ENCODE measurements at places on chromosomes 11 and 22.
A peak's percentile ranks its signal among the peaks of the same experiment; 100 is the strongest.

DNA sequence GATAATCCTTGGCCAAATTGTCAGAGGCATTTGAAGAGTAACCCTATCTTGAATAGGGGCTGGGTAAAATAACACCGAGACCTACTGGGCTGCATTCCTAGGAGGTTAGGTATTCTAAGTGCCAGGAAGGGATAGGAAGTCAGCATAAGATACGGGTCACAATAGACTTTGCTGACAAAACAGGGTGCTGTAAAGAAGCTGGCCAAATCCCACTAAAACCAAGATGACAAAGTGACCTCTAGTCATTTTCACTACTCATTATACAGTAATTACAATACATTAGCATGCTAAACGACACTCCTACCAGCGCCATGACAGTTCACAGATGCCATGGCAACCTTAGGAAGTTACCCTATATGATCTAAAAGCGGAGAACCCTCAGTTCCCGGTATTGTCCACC lies 964 bp upstream of the REXO2 start:
- no peak for DNase-seq

- DNase-seq, result no peak
Measured at GRCh38 chr11:9573775-9574621, 528 bp downstream of the WEE1 start.

DNA sequence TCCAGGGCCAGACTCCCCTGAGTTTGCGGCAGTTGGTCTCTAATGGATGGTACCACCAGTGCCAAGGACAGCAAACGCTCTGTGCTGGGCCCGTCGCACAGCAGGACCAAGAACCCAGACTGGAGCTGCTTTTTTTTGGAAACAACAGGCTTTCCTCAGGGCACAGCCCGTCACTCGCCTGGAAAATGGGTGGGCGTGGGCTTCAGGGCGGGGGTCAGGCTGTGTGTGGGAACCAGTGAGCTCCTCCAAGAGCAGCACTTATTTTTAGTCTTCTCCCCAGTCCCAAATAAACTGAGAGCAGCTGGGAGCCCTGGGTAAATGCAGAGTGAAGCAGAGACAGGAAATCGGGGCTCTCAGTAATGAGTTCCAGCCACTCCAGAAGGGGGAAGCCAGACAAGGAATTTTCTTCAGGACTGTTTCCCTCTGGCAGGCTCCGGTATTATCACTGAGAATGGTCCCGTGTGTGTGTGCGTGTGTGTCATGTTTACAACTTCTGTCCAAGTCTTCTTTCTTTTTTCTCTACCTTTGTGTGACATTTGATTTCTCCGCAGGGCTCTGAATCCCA lies 63.0 kb downstream of the PPFIBP2 start:
- DNase-seq, result no peak

DNA sequence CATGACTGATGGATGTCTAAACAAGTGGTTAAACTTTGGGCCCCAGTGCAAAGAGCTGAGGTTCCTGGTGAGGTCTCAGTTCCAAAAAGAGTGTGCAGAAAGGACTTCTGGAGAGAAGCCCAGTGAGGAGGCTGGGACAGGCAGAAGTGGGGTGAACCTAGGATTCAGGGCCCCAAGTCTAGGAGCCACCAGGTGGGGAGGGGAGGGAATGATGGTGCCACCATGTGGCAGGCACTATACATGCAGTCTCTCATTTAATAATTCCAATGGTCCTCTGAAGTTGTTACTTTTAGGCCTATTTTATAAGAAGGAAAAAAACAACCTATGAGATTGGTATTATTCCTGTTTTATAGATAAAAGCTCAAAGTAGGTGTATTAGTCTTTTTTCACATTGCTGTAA lies 102.0 kb downstream of the INSC start:
- no peak for DNase-seq

- no peak for DNase-seq
Measured at GRCh38 chr11:46404476-46405017, 13.0 kb upstream of the CHRM4 start.

GRCh38 chr22:36294801-36295200 lies 41.9 kb downstream of the APOL1 start:
- no peak for DNase-seq

DNA sequence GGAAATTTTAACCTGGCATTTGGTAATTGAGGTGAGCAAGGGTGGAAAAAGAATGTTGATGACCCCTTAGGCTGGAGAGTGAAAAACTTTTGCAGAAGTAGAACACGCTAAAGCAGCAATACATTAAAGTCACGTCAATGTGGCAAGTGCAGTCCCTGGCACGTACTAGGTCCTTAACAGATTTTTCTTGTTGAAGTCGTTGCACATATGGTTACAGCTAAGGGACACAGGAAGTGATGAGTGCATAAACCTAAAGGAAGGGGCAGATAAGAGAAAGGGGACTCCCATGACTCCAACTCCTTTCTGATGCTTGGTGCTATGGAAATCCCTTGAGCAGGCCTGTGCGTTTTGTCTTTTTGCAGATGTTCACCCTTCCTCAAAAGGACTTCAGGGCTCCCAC lies 1.2 kb downstream of the ACCS start:
- no peak for DNase-seq

- DNase-seq, result no peak
Measured at GRCh38 chr11:120785576-120785975, 238.3 kb upstream of the TBCEL start.

DNA sequence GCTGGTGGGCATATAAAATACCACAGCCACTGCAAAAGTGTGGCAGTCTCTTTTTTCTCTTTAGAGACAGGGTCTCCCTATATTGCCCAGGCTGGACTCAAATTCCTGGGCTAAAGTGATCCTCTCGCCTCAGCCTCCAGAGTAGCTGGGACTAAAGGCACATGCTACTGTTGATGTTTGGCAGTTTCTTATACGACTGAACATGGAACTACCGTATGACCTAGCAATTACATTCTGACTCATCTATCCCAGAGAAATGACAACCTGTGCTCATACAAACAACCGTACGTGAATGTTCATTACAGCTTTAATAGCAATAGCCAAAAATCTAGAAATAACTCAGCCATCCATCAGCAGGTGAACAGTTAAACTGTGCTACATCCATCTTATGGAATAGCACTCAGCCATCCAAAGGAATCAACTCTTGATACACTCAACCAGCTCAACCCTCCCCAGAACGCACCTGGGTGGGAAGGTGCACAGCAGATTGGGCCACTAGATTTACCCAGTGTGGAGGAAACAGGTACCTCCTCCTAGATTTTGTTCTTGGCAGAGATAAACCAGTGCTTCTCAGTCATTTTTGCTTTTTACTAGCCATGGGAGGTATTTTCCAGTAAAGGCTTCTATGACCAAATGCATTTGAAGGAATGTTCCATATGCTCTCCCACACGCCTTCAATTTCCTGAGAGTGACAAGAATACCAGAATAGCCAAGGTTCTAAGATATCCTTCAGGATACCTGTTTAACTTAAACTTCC lies 130.5 kb downstream of the MED15 start:
- no peak for DNase-seq

DNA sequence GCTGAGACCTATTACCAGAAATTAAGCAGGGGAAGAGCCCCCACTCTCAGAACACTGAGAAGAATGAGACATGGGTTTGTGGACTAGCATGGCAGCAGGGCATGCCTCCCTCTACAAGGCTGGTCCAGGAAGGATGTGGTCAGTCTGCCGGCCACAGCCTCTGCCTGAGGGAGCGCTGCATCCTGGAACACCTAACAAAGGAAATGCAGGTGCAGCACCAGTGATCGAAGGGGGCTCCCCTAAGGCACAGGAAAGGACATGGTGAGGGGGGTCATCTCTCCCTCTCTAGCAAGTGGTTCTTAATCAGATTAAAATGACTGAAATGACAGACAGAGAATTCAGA lies 40.6 kb upstream of the ARL14EP start:
- no peak for DNase-seq

DNA sequence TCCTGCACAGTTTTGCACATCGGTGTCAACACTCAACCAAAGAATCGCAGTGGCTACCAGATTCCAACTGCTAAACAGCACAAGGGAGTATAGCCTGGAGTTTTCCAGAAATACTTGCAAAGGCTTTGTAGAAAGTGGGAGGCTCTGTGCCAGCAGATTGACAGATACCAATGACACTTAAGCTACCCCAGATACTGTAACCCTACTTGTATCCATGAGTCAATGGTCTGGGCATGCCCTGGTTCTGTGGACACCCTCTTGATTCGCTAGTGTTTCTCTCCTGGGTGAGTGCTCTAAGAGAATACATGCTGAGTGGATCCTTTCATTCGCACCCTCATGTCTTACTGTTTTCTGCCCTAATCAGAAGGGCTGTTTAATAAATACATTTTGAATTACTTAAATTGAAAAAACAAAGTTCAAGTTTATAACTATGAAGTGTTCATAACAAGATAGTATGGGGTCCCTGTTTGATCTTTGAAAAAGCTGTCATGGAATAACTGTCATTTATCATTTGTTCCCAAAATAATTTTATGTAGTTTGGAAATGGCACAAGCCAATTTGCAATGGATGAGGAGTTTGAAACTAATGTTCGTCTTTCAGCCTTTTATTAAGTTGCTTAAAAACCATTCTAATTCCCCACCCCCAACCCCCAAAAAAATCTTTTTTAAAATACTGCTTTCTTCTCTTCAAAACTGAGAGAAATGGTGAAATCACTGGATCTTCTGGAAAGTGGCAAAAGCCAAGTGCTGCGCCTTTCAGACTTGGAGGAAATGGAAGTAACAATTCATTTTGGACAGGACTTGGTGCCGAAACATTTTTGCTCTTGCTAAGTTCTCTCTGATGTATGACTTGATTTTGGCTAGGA lies 600.5 kb upstream of the TENM4 start:
- no peak for DNase-seq

- no peak for DNase-seq
Measured at GRCh38 chr11:66509131-66509561, 1.3 kb upstream of the BBS1 start.

GRCh38 chr11:134521452-134522289 lies 109.6 kb upstream of the B3GAT1 start:
- no peak for DNase-seq

GRCh38 chr11:47143322-47143721 lies 33.4 kb downstream of the ARFGAP2 start:
- DNase-seq, result no peak

DNA sequence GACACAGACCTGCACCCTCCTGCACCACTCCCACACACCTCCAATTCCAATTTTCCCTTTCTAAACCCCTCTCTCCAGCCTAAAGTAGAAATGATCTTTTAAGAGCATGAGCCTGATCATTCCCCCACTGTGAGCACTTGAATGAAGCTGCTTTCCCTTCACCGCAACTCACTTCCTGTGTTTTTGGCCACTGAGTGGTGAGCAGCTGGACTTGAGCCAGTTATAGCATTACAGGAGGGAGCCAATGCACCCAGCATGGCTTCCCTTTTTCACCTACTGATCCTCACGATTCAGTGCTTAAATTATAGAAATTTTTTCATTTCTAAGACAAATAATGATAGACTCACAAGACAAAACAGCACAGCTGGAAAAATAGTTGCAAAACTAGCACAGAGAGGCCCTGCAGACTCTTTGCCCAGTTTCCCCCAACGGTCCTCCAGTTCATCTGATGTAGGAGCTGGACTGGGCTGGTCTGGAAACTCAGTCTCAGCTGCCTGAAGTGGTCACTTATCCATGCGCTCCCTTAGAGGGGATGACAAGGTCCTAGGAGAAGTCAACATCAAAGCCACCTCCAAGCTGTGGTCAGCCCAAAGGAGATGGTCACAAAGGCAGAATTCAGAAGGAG lies 9.7 kb upstream of the APOL4 start:
- DNase-seq, result no peak

DNA sequence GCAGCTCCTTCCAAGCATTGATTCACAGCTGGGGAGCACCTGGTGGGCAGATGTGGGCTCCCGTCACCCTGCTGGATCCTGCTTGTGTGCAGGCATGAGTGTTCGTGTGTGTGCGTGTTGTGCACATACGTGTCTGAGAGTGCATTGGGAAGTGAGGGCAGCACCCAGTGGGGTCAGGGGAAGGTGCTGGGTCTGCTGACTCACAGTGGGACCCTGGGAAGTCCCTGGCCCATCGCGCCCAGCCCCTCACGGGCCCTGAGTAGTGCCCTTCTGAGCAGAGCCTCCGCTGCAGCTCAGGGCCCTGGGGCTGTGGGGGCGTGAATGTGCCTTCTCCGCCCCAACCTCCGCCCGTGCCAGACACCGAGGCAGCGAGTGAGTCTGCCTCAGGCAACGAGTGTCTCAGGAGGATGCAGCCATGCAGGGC lies 36.8 kb downstream of the WNT11 start:
- DNase-seq, result no peak

DNA sequence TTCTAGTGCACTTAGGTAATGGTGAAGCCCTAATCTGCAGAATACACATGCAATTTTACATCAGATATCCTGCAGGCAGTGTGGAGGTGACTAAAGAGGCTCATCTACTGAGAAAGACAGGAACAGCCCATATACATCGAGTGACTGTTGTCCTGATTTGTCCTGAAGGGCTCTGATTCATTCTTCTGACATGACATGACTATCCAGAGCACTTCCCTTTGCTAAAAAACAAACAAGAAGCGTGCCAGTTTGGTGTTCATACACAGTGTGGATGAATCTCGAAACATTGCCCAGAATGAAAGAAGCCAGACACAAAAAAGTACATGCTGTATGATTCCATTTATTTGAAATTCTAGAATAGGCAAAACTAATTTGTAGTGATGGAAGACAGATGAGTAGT lies 48.0 kb upstream of the AMPD3 start:
- no peak for DNase-seq

DNA sequence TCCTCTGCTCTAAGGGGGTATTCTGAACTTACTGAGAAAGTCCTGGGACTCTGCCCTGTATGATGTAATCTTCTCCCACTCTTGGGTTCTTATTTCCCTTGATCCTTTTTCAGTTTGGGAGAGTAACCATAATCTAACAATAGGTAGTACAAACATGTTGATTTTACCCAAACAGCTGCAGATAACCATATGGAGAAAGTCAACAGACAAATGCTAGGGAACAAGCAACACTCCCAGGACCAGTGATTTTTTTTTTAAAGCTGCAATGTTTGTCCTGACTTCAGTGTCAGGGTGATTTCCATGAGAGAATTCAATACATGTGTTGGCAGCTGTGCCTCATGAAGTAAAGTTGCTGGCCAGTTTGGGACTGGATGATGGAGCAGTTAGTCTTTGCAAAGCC lies 156.5 kb downstream of the FCHSD2 start:
- no peak for DNase-seq

DNA sequence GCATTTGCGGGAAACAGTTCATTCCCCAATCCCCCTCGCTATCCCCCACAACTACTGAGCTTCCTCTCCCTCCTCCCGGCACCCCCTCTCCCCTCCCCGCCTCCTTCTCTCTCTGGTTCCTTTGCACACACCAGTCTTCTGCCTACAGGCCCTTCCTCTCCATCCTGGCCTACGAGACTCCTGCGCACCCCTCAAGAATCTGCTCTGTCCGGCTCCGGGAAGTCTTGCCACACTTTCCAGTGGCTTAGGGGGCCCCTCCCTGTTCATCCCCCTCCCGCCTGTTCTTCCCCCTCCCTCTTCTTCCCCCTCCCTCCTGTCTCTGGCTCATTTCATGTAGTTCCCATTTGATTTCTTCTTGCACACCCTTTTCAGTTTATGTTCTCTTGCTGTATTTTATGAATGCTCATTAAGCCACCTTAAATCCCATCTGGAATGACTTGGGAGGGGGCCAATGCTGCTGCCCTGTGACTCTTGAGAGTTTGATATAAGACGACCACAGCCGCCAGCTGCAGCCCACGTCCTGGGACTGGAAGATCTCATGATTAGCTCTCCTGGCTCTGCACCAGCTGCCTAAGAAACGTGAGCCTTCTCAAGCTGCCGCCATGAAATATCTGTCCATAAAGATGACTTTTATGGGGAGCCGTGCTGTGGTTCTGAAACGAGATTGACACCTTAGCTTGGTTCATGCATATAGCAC lies 50.9 kb downstream of the RPS6KA4 start:
- peak; percentile 23 for DNase-seq

- no peak for DNase-seq
Measured at GRCh38 chr11:69013009-69013951, at the start of gene MRGPRF. Gene MRGPRF (minus strand): TSS chr11:69013246. CDS start chr11:69009901, 3,345 bp downstream.

Data from C1 segment of cervical spinal cord (tissue), 14 donors.